ENCODE measurements at places on chromosomes 2 and 18.

DNA sequence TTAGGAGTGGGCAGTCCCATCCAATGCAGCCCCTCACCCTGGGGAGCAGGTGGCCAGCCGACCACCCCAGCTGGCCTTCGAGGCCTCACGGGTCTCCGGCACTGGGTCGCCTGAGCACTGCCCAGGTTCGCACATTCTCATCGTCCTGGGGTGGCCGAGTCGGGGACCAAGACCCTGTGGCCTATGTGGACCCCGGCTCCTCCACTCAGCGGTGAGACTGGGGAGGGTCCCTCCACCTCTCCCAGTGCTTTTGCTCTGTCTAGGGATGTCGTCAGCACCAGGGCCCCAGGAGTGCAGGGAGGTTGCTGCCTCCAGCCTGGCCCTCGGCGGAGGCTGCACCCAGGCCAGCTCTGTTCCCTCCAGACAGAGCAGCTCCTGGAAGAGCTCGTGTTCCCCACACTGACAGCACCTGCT is 89.6 kb downstream of the TPO start:
- H3K4me3 ChIP-seq, result no peak overlapping the region
- H3K4me1 ChIP-seq, result no peaks in the 10 kb centered on the region
- DNase-seq, result no peak
- no peaks in the 10 kb centered on the region for H3K27me3 ChIP-seq
- H3K27ac ChIP-seq, result no peak overlapping the region

DNA sequence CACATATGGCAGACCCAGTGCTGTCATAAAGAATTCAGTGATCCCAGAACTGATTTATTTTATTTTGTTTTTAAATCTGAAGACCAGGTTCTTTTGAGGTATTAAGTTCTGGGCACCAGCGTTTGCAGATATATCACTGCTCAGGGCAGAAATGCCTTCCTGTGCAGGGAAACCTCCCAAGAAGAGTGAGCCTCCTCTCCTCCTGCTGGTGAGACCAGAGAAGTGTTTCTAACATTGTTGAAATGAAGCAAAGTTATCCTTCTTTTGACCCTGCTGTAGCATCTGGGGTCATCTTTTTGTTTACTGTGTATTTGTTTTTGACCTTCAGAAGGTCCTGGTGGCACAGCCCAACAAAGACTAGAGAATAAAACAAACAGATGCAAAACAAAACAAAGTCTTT is 94.0 kb downstream of the AQP4 start:
- H3K27ac ChIP-seq, result no peak overlapping the region
- H3K27me3 ChIP-seq, result no peaks in the 10 kb centered on the region
- H3K36me3 ChIP-seq, result no peaks in the 10 kb centered on the region
- no peak overlapping the region for H3K4me3 ChIP-seq
- no peaks in the 10 kb centered on the region for H3K4me1 ChIP-seq
- DNase-seq, result no peak

- peaks cover 28% of the 10 kb centered on the region for H3K4me1 ChIP-seq
- no peak for DNase-seq
- no peak overlapping the region for H3K4me3 ChIP-seq
- no peaks in the 10 kb centered on the region for H3K36me3 ChIP-seq
- no peak overlapping the region for H3K27ac ChIP-seq
Observed at GRCh38 chr2:8337321-8337720, 344.5 kb upstream of the ID2 start.

GRCh38 chr2:169980643-169981042 is 153.4 kb downstream of the UBR3 start:
- H3K4me1 ChIP-seq, result no peaks in the 10 kb centered on the region
- no peak overlapping the region for H3K27ac ChIP-seq
- H3K4me3 ChIP-seq, result no peak overlapping the region
- H3K36me3 ChIP-seq, result no peaks in the 10 kb centered on the region
- no peaks in the 10 kb centered on the region for H3K27me3 ChIP-seq

- peak; percentile 53 for DNase-seq
- peaks cover 83% of the 10 kb centered on the region for H3K4me1 ChIP-seq
- no peaks in the 10 kb centered on the region for H3K27me3 ChIP-seq
- peak overlapping the region; percentile 71 for H3K4me3 ChIP-seq
Observed at GRCh38 chr2:240567137-240567871, 980 bp upstream of the RNPEPL1 start.

- H3K27ac ChIP-seq, result no peak overlapping the region
- no peaks in the 10 kb centered on the region for H3K4me1 ChIP-seq
- no peak overlapping the region for H3K4me3 ChIP-seq
Observed at GRCh38 chr2:194104687-194105086, 1552.3 kb upstream of the SLC39A10 start.

GRCh38 chr2:216017365-216017764 is 4.0 kb upstream of the MREG start:
- DNase-seq, result no peak
- H3K36me3 ChIP-seq, result no peaks in the 10 kb centered on the region
- H3K4me3 ChIP-seq, result no peak overlapping the region
- peaks cover 38% of the 10 kb centered on the region for H3K4me1 ChIP-seq
- H3K27me3 ChIP-seq, result no peaks in the 10 kb centered on the region

- no peaks in the 10 kb centered on the region for H3K4me1 ChIP-seq
- no peak for DNase-seq
- no peak overlapping the region for H3K4me3 ChIP-seq
Observed at GRCh38 chr18:29171892-29172755, 995.2 kb upstream of the CDH2 start.

DNA sequence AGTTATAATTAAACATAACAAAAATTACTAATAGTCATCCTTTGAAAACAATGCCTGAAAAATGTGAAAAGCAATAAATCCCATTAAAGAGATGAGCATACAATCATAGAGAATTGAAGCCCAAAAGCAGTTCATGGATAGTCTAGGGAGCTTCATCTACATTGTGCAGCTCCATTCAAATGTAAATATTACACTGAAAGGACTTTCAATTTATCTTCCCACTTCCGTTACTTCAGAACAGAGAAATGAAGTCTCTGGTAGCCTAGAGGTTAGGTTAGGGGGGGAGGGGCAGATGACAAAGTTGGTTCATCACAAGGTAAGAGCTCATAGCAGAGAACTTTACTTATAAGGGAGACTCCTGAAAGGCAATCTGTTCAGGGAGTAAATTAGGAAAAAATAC is 126.6 kb upstream of the RGPD4 start:
- H3K4me3 ChIP-seq, result no peak overlapping the region
- no peaks in the 10 kb centered on the region for H3K4me1 ChIP-seq
- no peaks in the 10 kb centered on the region for H3K36me3 ChIP-seq
- no peaks in the 10 kb centered on the region for H3K27me3 ChIP-seq

GRCh38 chr2:27025861-27026851 is 6.6 kb upstream of the TMEM214 start:
- H3K36me3 ChIP-seq, result peaks cover 6% of the 10 kb centered on the region
- no peaks in the 10 kb centered on the region for H3K27me3 ChIP-seq
- H3K4me3 ChIP-seq, result no peak overlapping the region

GRCh38 chr2:150256736-150257135 is 230.7 kb downstream of the RND3 start:
- H3K4me3 ChIP-seq, result no peak overlapping the region
- H3K27me3 ChIP-seq, result no peaks in the 10 kb centered on the region
- H3K36me3 ChIP-seq, result no peaks in the 10 kb centered on the region
- DNase-seq, result no peak

GRCh38 chr2:74924463-74925265 is 33.8 kb upstream of the POLE4 start:
- DNase-seq, result no peak
- H3K27ac ChIP-seq, result no peak overlapping the region
- H3K4me3 ChIP-seq, result no peak overlapping the region
- H3K36me3 ChIP-seq, result no peaks in the 10 kb centered on the region
- no peaks in the 10 kb centered on the region for H3K27me3 ChIP-seq

GRCh38 chr18:52435301-52435700 is 95.3 kb downstream of the DCC start:
- no peaks in the 10 kb centered on the region for H3K27me3 ChIP-seq
- no peak overlapping the region for H3K27ac ChIP-seq
- DNase-seq, result no peak
- no peak overlapping the region for H3K4me3 ChIP-seq
- no peaks in the 10 kb centered on the region for H3K36me3 ChIP-seq
- H3K4me1 ChIP-seq, result no peaks in the 10 kb centered on the region

DNA sequence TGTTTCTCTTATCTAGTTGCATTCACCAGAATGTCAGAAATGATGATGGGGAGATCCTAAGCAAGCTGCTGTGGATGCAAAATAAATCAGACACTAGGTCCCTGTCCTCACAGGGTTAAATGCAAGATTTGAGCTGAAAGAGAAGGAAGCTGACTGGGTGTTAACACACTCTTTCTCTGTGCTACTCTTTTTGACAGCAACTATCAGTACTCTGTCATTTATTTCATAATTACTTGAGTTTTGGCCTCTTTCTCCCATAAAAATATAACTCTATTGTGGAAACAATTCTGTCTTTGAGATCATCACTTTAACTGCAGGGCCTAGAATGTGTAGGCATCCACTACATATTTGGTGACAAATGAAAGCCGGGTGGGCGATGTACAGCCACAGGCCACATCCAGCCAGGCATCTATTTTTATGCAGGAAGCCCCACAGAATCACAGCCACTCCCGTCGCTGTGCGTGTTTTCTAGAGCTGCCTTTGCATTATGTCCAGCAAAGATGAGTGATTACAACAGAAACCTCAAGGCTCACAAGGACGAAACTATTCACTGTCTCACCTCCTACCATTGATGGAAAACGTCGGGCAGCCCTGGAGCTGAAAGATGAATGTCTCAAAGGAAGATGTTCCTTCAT is 849.0 kb downstream of the RNF144A start:
- no peaks in the 10 kb centered on the region for H3K27me3 ChIP-seq
- no peaks in the 10 kb centered on the region for H3K36me3 ChIP-seq
- H3K4me3 ChIP-seq, result no peak overlapping the region
- H3K4me1 ChIP-seq, result no peaks in the 10 kb centered on the region
- no peak overlapping the region for H3K27ac ChIP-seq
- no peak for DNase-seq

DNA sequence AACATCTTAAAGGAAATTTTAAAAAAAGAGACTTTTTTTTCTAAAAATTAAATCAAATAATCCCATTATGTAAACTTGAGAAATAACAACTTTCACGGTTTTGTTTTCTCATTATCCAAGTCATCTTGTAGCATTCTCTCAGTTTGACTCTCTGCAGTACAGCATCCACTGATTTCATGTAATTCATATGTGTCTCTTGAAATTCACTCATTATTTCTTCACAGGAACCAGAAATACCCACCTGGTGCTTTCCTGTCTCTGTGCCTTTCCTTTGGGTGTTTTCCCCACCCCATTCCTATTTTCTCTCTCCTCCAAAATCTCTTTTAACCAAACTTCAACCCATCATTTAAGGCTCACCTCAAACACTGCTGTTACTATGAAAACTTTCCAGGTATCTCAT is 116.1 kb upstream of the STK17B start:
- H3K27me3 ChIP-seq, result no peaks in the 10 kb centered on the region
- H3K36me3 ChIP-seq, result no peaks in the 10 kb centered on the region
- no peak overlapping the region for H3K4me3 ChIP-seq

DNA sequence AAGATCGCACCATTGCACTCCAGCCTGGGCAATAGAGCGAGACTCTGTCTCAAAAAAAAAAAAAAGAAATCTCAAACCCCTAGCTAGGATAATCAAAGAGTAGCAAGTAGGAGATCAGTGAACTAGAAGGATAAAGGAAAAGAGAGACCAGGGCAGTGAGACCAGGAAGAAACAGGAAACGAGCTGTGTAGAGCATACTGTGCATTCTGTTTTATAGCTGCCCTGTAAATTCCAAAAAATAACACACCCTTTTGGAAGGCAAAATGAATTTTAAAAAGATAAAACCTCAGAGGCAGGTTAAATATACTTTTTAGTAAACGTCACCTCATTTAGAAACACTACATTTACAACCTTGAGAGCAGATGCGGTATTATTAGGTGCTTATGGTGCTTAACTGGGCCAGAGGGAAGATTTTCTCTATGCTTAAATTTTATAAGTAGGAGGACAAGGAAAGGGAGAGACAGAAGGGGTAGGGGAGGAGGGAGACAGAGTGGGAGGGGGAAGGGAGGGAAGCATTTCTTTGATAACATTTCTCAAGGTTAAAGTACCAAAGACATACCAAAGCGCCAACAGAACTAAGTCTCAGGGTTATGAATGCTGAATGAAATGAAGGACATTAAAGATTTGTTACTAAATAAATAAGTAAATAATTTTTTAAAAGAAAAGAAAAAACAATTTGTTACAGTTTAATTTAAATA is 30.1 kb downstream of the FEZ2 start:
- H3K27me3 ChIP-seq, result no peaks in the 10 kb centered on the region
- no peak overlapping the region for H3K4me3 ChIP-seq
- peaks cover 6% of the 10 kb centered on the region for H3K36me3 ChIP-seq
- no peak for DNase-seq
- no peaks in the 10 kb centered on the region for H3K4me1 ChIP-seq

All from CD4-positive, alpha-beta memory T cell (primary cell).